ENCODE measurements at places on chromosomes 13 and 19.

DNA sequence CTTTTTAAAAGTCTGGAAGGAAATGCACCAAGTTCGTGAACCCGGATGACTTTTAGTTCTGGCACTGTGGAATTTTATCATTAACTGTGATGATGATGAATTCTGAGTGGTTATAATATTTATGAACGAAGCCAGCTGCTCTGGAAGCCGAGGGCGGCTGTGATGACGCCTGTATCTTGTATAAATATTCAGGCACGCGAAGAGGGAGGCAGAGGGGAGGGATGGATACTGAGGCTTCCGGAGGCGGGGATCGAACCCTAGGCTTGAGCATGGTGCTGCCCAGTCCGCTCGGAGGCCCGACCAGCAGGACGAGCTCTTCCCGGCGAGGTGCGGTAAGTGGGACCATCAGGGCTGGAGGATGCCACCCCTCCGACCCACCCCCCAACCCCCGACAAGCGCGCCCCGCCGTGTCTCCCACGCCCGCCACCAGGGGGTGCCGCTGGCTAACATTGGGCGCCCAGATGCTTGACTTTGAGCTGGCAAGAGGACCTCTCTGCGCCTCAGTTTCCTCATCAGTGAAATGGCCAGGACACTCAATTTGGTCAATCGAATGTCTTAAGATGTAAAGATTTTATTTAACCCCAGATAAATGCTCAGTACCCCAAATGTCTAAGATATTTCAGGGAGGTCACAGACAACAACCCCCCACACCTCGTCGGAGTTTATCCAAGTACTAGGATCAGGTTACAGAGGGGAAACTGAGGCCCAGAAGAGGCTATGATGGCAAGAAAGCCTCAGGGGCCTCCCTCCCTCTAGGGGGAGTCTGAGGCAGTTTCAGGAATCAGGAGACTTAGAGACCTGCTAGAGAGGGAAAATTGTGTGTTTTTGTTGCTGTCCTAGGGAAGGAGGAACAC lies 4.5 kb upstream of the RAB3A start:
- no peak overlapping the region for H3K27ac ChIP-seq
- H3K4me1 ChIP-seq: peaks cover 10% of the 10 kb centered on the region
- no peaks in the 10 kb centered on the region for H3K36me3 ChIP-seq
- DNase-seq: peak; percentile 67
- H3K4me3 ChIP-seq: no peak overlapping the region
- peaks cover 54% of the 10 kb centered on the region for H3K27me3 ChIP-seq

- peaks cover 2% of the 10 kb centered on the region for H3K4me1 ChIP-seq
- peaks cover 16% of the 10 kb centered on the region for H3K27me3 ChIP-seq
- no peak overlapping the region for H3K4me3 ChIP-seq
- H3K36me3 ChIP-seq: no peaks in the 10 kb centered on the region
- DNase-seq: no peak
These were observed 87.4 kb downstream of the SLC15A1 start for GRCh38 chr13:98664924-98665637.

- H3K27ac ChIP-seq: no peak overlapping the region
- H3K36me3 ChIP-seq: peaks cover 22% of the 10 kb centered on the region
- H3K4me3 ChIP-seq: no peak overlapping the region
- H3K4me1 ChIP-seq: peaks cover 10% of the 10 kb centered on the region
- H3K27me3 ChIP-seq: no peaks in the 10 kb centered on the region
- DNase-seq: no peak
These were observed 5.3 kb downstream of the ZNF296 start for GRCh38 chr19:45070861-45071544.

DNA sequence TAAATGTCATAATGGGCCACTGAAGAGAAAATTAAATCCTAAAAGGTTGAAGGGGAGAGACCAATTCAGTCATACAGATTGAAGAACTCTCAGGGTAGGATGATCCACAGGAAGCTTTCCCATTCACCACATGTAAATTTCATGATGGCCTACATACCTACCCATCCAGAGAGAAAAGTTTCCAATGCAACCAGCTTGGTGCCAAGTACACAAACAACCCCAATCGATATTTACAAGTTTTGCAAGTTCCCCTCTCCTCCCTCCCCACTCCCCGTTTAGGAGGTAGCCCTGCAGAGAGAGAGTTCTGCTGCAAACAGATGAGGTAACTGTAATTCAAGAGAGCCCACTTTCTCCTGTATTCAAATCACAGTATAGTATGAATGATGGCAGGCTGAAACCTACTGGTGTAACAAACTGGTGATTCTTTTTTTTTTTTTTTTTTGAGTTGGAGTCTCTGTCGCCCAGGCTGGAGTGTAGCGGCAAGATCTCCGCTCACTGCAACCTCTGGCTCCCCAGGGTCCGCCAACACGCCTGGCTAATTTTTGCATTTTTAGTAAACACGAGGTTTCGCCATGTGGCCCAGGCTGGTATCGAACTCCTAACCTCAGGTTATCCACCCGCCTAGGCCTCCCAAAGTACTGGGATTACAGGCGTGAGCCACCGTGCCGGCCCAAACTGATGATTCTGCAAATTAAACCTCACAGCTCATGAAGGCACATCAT lies 14.4 kb downstream of the FOXO1 start:
- H3K4me1 ChIP-seq: peaks cover 86% of the 10 kb centered on the region
- peak overlapping the region; percentile 64 for H3K27ac ChIP-seq
- H3K27me3 ChIP-seq: no peaks in the 10 kb centered on the region
- H3K36me3 ChIP-seq: peaks cover 22% of the 10 kb centered on the region

DNA sequence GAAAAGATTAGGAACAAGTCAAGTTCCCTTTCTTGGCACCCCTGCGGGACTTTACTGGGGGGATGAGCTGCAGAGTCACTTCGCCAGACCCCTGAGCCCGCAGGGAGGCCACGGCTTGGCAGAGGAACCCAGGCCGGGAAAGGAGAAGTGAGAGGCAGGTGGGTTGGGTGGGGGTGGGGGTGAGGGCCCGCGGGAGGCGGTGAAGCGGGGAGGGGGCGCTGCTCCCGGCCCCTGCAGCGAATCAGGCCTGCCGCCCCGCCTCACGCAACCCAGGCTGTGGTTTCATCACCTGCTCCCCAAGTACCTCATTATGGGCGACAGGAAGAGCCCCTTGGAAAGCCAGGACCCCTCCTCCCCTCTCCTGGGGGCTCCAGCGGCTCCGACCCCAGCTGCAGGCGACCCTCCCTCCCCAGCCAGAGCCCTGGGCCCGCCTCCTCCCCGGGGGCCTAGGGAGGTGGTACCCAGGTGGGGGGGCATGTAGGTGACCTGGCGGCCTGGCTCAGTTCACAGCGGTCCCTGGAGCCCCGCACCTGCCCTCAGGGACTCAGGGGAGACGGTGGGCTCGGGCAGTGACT lies 9.5 kb downstream of the MEF2B start:
- H3K4me1 ChIP-seq: no peaks in the 10 kb centered on the region
- H3K27ac ChIP-seq: no peak overlapping the region
- no peak for DNase-seq
- H3K36me3 ChIP-seq: peaks cover 2% of the 10 kb centered on the region
- H3K4me3 ChIP-seq: no peak overlapping the region

DNA sequence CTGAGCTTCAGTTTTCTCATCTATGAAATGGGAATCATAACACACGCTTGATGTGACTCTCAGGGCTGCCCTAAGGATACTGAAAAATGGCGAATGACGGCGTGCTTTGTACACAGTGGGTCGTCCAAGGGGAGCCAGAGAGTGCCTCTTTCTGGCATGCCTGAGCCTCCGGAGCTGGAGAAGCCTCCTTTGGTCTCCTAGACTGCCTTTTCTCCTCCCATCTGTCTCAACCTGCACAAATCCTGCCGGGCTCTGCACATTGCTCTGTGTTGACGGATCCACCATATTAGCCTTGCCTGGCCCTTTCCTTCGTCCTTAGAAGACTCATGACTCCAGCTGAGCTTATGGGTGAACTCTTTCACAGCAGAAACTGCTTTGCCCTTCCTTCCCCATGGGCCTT lies 220.9 kb downstream of the TSHZ3 start:
- no peak overlapping the region for H3K27ac ChIP-seq
- DNase-seq: no peak
- no peaks in the 10 kb centered on the region for H3K4me1 ChIP-seq
- no peak overlapping the region for H3K4me3 ChIP-seq
- H3K27me3 ChIP-seq: peaks cover 4% of the 10 kb centered on the region
- H3K36me3 ChIP-seq: no peaks in the 10 kb centered on the region

DNA sequence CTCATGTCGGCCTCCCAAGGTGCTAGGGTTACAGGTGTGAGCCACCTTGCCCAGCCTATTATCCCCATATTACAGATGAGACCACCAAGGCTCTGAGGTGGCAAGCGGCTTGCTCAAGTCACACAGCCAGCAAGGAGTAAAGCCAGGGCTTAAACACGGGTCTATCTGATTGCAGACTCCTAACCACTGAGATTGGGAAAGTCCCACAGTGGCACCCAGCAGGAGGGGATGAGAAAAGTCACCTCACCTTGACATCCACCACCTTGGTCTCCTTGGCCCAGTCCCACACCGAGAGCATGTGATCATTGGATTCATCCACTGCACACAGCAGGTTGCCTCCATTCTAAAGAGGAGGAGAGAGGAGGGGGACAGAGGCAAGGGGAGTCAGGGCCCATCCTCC lies 9.5 kb downstream of the EML2 start:
- H3K36me3 ChIP-seq: peaks cover 27% of the 10 kb centered on the region
- H3K4me1 ChIP-seq: peaks cover 9% of the 10 kb centered on the region
- H3K27me3 ChIP-seq: no peaks in the 10 kb centered on the region
- no peak for DNase-seq

- H3K27ac ChIP-seq: no peak overlapping the region
- peaks cover 12% of the 10 kb centered on the region for H3K36me3 ChIP-seq
- no peaks in the 10 kb centered on the region for H3K27me3 ChIP-seq
- DNase-seq: no peak
- no peaks in the 10 kb centered on the region for H3K4me1 ChIP-seq
- no peak overlapping the region for H3K4me3 ChIP-seq
These were observed 127.5 kb downstream of the SIPA1L3 start for GRCh38 chr19:38034492-38034860.

DNA sequence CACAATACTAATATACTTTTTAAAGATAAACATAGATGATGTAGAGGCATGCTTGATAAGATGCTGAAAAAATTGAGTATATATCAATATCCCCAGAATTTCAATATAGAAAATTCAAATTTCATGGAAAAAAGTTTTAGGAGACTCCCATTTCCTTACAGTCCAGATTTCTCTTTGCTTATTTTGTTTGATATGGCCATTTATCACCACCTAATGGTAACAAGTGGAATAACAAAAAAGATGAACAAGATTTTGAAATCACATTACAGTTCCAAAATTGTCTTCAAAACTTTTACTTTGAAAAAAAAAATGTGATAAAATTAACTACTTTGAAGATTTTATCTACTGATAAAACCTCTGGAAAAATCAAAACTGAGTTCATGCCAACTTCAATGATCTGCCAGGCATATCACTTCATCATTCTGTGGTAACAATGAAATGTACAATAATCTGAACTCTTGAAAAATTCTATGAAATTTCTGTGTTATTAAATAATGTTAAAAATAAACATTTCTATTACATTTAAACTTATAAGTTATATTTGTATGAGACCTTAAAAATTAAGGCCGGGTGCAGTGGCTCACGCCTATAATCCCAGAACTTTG lies 17.5 kb downstream of the MIPEP start:
- H3K27ac ChIP-seq: no peak overlapping the region
- H3K4me3 ChIP-seq: no peak overlapping the region
- DNase-seq: no peak
- H3K4me1 ChIP-seq: no peaks in the 10 kb centered on the region

DNA sequence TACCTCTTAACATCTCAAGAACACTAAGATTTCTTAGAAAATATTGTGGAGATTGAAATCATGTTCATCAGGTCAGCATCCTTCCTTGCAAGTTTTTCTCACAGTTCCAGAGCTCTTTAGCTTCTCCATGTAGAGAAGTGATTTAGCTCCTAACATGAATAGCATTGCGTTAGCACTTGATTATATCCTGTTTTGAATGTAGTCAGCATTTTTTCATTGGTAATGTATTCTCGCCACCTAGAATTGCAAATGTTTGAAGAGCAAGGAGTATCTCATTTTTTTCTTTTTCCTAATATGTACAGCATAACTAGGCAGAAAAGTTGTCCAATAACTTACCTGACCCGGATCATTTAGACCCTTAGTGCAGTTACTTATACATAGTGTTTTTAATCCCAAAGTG lies 6.6 kb downstream of the ZNF470 start:
- no peak overlapping the region for H3K4me3 ChIP-seq
- H3K36me3 ChIP-seq: peaks cover 71% of the 10 kb centered on the region
- H3K27ac ChIP-seq: no peak overlapping the region
- no peak for DNase-seq

DNA sequence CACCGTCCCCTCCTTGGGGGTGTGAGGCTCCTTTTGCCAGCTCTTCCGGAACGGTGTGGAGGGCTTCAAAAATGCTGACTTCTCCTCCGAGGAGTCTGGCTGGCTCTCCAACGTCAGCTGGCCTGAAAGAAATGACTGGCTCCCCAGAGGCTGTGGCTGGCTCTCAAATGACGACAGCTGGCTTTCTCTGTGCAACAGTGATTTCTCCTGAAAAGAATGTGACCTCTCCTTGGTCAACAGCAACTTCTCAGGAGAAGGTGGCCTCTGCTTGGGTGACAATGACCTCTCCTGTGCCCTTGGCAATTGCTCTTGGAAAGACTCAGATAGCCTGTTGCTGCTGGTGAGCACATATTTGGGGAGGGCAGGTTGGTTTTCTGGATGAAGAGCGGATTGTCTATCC lies 29.2 kb downstream of the ONECUT3 start:
- H3K4me1 ChIP-seq: no peaks in the 10 kb centered on the region
- H3K27ac ChIP-seq: no peak overlapping the region
- H3K27me3 ChIP-seq: peaks cover 93% of the 10 kb centered on the region
- H3K36me3 ChIP-seq: no peaks in the 10 kb centered on the region
- no peak for DNase-seq

- no peaks in the 10 kb centered on the region for H3K27me3 ChIP-seq
- no peak overlapping the region for H3K27ac ChIP-seq
- no peaks in the 10 kb centered on the region for H3K4me1 ChIP-seq
- no peak for DNase-seq
These were observed 1081.9 kb downstream of the SLITRK1 start for GRCh38 chr13:82800391-82800790.

DNA sequence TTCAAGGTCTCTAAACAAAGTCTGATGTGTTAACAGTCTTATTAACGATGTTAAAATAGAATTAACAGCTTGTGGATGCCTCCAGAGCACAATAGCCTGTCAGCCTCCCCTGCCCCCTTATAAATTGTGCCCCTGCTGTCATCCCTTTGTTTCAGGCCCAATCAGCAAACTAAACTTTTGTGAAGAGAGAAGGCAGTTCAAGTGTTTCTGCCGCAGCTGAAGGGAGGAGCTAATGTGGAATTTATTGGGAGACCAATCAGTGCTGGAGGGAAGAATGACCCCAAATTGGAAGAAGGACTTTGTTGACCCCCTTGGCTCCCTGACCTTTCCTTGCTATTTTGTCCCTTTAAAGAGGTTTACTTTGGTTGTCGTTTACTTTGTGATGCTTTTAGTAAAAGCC lies 160.5 kb downstream of the TM9SF2 start:
- no peaks in the 10 kb centered on the region for H3K36me3 ChIP-seq
- DNase-seq: no peak
- no peak overlapping the region for H3K4me3 ChIP-seq

- no peak for DNase-seq
- H3K4me1 ChIP-seq: no peaks in the 10 kb centered on the region
- H3K27ac ChIP-seq: peak overlapping the region; percentile 46
- H3K4me3 ChIP-seq: no peak overlapping the region
These were observed 1449.8 kb upstream of the MIR17HG start for GRCh38 chr13:89897681-89898080.

All from activated naive CD4-positive, alpha-beta T cell treated with anti-CD3 and anti-CD28 coated beads, Interleukin-2, amount 10 ng/mL, durations not matched to agents 7 days and 5 days (primary cell).